ENCODE measurements at places on chromosomes 3 and 15.

- DNase-seq = no peak
These were observed 46.9 kb upstream of the SEMA4B start for GRCh38 chr15:90154246-90154645.

- DNase-seq = no peak
These were observed 110.6 kb upstream of the TSPAN3 start for GRCh38 chr15:77181305-77182074.

DNA sequence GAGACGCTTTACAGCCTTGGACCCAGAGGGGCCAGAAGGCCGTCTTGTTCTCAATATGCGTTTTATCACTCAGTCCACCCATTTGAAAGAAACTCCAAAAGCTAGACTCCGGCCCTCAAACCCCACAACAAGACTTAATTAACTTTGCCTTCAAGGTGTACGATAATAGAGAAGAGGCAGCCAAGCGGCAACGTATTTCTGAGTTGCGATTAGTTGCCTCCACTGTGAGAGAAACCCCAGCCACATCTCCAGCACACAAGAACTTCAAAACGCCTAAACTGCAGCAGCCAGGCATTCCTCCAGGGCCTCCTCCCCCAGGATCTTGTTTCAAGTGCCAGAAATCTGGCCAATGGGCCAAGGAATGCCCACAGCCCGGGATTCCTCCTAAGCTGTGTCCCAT, 17.4 kb upstream of the INO80 start:
- DNase-seq = no peak

GRCh38 chr3:82261013-82261412, 499.6 kb upstream of the GBE1 start:
- DNase-seq = no peak

DNA sequence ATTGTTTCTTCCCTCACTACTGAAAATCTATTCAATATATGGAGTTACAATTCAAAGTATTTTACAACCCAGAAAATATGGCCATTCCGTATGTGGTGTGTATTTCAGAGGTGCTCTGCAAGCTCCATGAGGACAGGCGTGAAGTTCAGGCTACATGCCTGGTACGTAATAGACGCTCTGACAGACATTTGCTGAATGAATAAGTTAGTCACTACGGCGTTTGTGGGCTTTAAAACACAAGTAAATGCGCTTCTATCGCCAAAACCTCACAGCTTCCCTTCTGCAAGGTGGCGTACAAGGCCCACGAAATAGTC, 701 bp upstream of the TIPARP start:
- DNase-seq = no peak

DNA sequence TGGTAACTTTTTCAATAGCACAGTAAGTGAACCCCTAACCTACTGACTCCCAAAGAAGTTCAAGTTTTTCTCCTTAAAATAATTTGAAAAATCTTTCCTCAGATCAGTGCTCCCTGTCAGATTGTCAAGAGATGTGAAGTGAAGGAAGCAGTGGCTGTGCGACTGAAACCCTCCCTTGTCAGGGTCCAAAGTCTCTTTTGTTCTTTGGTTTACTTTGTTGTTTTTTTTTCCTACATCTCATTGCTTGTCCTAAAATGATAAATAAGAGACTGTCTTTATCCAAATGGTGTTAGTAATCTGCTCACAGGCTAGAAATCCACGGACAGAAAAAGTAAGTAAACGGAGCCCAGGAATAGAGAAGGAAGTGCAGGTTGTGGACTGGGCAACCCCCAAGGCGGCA, 976 bp upstream of the DPPA4 start:
- DNase-seq = no peak

Data from activated CD4-positive, alpha-beta T cell treated with anti-CD3 and anti-CD28 coated beads for 24 hours (primary cell).